ENCODE measurements at places on chromosomes 7 and 10. TPM values are rescaled to one million over a fixed set of nuclear protein-coding genes. Genes with fewer than 3 reads are reported as not detected.

SEMA3E gene
- total RNA-seq = 9.1 TPM

MUC12 gene
- total RNA-seq = 0.88 TPM

DNA sequence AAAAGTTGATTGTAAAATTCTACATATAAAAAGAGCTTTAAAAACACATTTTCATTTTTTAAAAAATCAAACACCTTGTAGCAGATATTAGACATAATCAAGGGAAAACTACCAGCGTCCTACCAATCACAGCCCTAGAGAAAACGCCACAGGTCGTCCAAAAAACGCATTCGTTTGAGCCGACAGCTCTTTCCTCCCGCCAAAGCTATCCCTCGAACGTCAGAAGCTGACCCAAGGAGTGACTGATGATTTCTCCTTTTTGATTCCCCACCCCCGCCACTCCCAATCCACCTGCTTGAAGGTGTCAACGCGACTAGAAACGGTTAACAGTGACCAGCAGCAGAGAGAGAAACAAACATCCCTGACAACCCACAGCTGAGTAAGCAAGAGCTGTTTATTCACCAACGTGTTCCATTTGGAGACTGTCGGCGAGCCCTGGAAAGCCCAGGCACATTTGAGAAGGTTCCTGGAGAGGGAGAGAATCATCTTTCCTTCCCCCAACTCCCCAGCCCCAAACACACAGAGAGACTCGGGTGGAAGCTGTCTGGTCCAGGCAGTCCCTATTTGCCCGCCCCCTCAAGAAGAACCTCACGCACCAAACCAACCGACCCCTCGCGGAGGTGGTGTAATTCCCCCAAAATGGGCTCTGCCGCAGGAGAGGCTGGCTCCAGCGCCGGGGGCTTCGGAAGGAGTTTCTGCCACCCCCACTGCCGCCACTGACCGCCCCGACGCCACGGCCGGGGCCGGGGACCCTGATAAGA lies 622 bp downstream of the CPEB3 start:
- DNase-seq = no peak

DNA sequence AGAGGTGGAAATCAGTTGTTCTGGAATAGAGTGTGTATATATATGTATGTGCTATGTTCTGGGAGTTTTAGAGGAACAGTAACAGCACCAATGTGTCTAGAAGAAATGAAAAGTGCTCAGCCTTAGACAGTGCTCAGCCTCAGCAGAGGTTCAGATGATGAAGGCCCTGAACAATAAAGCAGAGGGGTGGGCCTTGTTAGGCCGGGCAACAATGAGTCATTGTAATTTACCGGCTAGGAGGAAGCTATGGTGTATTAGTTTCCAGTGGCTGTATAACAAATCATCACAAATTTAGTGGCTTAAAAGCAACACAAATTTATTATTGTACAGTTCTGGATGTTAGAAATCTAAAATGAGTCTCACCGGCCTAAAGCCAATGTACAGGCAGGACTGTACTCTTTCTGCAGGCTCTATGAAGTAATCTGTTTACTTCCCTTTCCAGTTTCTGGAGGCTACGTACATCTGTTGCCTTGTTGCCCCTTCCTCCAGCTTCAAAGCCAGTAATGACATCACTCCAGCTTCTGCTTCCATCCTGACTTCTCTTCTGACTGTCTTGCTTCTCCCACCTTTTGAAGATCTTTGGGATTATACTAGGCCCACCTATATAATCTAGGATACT lies 84.6 kb downstream of the CH25H start:
- DNase-seq = no peak

PNLIP gene
- 2.7 TPM for total RNA-seq

GRCh38 chr10:103548006-103548405 lies 54.5 kb downstream of the NEURL1 start:
- peak; percentile 17 for DNase-seq

CC2D2B gene
- total RNA-seq = 11.8 TPM

DNA sequence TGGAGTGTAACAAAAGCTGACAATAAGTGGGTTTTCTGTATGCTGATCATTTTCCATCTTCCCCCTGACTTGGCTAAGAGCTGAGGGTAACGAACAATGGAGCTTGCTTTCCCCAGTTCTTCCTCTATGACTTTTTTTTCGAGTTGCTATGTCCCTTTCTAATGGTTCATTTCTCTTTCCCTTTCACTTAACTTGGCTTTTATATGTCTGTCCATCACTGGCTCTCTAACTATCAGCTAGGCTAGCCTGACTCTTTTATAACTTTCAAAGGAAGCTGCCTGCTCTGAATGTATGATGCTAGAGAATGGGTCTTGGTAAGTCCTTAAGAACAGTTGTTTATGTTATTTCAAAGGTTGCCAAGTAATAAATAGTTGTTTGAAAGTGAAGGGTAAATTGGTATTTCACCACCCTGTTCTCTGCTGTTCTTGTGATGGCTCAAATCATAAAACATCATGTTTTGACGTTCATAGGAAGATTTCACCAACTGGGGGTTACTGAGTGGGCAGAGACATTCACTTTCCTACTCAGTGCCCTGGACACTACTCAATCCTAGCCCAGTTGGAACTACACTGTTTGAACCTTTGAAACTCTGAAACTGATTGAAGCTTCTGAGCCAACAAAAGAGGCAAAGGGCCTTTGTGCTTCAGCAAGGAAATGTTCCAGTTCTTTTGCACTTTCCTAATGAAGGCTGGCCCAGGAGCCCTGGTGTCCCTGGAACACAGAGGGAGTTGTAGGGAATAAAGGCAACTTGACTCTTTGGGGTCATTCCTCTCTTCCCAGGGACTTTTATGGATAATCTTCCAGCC lies 85.4 kb upstream of the PHYHIPL start:
- no peak for DNase-seq

DNA sequence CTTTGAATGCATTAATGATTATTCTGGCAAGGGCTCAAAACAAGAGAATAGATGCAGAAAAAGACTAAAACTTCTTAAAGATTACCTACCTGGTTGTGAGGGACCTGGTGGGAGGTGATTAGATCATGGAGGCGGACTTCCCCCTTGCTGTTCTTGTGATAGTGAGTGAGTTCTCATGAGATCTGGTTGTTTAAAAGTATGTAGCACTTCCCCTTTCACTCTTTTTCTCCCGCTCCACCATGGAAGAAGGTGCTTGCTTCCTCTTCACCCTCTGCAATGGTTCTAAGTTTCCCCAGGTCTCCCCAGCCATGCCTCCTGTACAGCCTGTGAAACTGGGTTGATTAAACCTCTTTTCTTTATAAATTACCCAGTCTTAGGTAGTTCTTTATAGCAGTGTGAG lies 226.6 kb downstream of the ARHGAP12 start:
- DNase-seq = no peak

GRCh38 chr7:47572939-47573757 lies 8.8 kb downstream of the TNS3 start:
- DNase-seq = no peak

- peak; percentile 84 for DNase-seq
These were observed at the start of gene SLC29A4 for GRCh38 chr7:5282543-5283316. SLC29A4 (plus strand) TSS chr7:5282943; CDS start chr7:5287817, 4,874 bp downstream.

DNA sequence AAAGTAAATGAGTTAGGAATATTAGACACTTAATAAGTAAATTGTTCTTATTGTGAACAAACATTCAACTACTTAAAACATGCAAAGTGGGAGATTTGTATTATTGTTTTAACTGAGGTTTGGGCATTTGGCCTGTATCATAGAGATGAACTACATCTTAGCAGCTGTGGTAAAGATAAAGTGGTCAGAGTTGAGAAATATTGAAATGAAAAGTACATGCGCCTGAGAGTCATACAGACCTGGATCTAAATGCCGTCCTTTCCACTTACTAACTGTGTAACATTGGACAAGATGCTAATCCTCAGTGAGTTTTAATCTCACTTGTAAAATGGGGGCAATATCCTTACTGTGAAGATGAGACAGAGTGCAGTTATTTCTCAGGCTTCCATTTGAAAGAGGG lies 74.5 kb downstream of the KMT2E start:
- no peak for DNase-seq

- no peak for DNase-seq
These were observed 47.5 kb downstream of the DENND2A start for GRCh38 chr7:140592964-140593671.

DNA sequence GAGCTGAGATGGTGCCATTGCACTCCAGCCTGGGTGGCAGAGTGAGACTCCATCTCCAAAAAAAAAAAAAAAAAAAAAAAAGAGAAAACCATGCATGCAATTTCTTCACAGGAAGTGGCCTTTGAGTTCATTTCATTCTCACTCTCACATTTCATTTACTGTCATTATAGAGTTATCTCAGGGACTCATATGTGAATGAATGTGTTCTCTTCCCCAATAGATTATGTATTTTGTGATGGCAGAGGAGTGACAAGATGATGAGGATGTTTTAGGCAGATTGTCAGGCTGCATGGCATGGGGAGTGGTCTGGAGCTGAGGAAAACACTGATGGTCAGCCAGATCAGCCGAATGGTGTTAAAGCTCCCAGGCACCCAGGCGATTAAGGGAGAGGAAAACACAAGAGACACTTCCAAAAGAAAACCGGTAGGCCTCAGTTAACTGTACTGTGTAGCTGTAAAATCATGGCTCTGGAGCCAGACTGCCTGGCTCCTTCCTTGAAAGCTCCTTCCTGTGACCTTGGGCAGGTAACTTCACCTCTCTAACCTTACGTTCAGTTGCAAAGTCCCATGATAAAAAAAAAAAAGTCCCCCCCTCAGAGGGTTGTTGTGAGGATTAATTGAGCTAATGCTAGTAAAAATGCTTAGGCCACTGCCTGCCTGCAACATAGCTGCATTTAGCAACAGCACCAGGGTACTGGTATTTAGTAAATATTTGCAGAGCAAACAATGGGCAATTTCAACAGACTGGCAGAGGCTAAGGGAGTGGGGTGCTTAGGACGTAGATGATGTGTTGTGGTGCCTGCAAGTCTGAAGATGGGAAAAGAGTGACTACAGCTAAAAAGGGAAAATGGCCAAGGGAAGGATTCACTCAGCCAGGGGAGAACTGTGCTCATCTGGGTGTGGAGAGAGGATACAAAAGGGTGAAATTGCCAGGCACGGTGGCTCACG lies 6.9 kb downstream of the FRAT2 start:
- DNase-seq = no peak

All from aorta (tissue), 5 donors.